ENCODE measurements at places on chromosomes 2 and 18.

GRCh38 chr18:80041424-80041823 is 7.2 kb downstream of the RBFA start:
- DNase-seq: no peak

DNA sequence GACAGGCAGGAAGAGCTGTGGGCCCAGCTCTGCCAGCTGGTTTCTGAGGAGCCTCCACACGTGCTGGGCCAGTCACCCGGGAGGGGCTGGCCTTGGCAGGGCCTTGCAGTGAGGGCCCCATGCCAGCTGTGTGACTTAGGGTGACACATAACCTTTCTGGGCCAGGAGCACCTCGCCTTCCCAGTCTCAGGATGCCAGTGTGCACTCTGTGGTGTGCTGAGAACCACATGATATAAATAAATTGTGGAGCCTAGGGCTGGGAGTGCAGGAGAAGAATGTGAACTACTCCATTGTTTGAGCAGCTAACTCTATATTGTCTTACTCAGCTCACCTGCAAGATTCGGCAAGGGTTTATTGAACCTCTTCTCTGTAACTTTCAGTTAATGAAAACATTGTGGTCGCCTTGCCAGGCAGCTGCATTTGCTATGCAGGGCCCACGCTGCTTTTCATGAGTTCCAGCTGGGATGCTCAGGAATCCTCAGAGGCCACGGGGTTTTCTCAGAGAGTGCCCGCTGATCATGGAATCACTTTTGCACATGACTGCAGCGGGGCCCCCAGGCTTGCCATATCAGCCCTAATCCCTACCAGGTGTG is 222.3 kb downstream of the SH3RF3 start:
- no peak for DNase-seq

GRCh38 chr18:26082475-26082874 is 7.9 kb downstream of the SS18 start:
- no peak for DNase-seq

DNA sequence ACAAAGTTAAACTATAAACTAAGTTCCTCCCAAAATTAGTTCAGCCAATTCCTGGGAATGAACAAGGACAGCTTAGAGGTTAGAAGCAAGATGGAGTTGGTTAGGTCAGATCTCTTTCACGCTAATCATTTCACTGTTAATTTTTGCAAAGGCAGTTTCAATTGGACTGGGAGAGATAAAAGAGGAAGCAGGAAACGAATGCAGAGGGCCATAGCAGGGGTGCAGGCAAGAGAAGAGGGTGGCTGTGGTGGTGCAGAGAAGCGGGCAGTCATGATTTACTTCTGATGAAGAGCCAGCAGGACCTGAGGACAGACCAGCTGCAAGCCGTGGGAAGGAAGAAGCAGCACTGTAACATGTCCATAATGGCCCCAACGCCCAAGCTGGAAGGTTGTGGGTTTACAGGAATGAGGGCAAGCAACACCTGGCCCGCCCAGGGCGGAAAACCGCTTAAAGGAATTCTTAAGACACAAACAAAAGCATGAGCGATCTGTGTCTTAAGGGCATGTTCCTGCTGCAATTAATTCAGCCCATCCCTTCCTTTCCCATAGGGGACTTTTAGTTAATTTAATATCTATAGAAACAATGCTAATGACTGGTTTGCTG is 4.1 kb upstream of the RMP24 start:
- no peak for DNase-seq

DNA sequence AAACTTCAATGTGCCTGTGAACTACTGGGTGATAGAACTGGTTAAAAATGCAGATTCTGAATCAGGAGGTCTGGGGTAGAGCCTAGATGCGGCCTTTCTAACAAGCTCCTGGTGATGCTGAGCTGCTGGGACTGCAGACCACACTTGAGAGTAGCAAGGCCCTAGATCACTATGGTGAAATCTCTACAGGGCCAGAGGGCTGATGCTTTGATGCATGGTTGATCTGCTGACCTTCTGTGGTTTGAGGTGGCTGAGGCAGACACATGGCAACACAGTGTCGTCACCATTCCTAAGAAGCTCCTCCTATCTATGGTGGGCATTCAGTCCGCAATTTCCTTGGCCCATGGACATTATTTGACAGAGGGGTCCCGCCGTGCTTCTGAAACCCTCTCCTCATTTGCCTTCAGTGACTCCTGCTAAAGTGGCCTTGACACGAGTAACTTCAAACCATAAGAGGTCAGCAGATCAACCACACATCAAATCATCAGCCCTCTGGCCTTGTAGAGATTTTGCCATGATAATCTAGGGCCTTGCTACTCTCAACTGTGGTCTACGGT is 19.8 kb downstream of the CCDC68 start:
- DNase-seq: no peak

DNA sequence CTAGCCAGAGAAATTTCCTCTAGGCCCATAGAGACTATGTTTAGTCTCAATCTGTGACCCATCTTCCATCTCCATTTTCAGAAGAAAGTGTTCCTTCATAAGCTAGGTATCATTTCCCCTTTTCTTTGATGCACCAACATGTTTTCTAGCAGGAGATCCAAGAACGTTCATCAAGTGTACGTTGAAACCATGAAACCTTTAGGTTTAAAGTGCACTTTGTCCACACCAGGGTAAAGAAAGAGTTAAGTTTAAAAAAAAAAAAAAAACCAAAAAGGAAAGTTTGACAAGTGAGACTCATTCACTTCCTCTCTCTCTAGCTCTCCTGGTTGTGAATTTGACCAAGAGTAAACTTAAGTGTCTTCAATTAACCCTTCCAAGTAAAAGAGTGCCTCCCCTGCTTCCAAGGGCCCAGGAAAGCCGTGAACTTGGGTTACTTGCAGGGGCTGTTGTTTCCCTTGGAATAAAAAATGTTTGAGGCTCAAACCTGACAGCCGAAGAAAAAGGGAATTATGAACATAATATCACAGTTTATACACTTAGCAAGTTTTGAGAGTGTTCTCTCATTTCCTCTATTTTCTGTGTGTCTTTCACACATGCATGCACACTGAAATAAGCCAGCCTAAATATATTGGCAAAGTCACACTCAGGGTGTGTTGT is 56.7 kb downstream of the LBH start:
- DNase-seq: no peak

GRCh38 chr2:31812051-31812798 is 198.6 kb downstream of the MEMO1 start:
- no peak for DNase-seq

GRCh38 chr18:9803698-9804516 is 81.9 kb upstream of the TXNDC2 start:
- no peak for DNase-seq

DNA sequence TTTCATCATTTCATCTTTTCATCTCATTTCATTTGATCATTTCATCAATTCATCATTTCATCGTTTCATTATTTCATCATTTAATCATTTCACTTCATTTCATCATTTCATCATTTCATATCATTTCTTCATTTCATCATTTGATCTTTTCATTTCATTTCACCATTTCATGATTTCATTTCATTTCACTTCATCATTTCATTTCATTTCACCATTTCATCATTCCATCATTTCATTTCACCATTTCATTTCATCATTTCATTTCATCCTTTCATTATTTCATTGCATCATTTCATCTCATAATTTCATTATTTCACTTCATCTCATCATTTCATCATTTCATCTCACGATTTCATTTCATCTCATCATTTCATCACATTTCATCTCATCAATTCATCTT is 127.8 kb downstream of the ANKRD30BL start:
- no peak for DNase-seq

DNA sequence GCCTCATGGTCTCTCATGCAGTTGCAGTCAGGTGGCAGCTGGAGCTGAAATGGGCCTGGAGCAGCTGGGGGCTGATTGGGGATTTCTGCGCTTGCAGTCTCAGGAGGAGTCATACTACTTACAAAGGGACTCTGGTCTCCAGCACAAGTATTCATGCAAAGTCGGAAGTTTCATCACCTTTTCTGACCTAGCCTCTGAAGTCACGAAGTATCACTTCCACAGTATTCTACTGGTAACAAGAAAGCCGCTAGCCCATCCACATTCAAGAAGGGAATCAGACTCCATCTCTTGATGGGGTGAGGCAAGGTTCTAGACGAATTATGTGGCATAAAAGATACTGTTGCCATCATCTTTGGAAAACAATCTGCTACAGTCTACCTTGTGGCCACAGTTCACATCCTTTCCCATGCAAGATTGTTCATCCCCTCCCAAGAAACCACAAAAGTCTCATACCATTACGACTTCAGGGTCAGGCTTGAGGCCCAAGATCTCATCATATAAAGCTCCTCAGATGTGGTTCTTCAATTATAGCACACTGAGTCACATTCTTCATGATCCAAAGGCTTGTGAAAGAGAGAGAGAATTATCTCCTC is 95.3 kb downstream of the SMC6 start:
- DNase-seq: no peak

- DNase-seq: no peak
Measured at GRCh38 chr2:7516484-7517063, 599.4 kb downstream of the RNF144A start.

DNA sequence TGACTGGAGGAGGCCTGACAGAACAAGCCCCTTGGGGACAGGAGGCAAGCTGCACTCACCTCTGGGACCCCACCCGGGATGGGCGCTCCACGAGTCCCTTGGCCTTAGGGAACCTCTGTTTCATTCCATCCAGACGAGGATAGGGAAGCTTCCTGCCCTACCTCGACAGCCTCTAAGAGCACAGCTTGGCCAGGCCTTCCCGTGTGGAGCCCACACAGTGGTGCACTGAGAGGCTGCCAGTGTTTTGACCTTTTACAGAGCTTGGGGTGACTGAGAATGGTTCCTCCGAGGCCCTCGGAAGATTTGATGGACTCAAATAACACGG is 91.4 kb upstream of the SMAD7 start:
- DNase-seq: no peak

GRCh38 chr2:11679486-11680181 is 9.6 kb upstream of the NTSR2 start:
- no peak for DNase-seq

- DNase-seq: no peak
Measured at GRCh38 chr2:27278010-27278409, 2.8 kb downstream of the DNAJC5G start.
